Uterus (tissue), 4 donors: ENCODE measurements at places on chromosomes 7 and 10.

DNA sequence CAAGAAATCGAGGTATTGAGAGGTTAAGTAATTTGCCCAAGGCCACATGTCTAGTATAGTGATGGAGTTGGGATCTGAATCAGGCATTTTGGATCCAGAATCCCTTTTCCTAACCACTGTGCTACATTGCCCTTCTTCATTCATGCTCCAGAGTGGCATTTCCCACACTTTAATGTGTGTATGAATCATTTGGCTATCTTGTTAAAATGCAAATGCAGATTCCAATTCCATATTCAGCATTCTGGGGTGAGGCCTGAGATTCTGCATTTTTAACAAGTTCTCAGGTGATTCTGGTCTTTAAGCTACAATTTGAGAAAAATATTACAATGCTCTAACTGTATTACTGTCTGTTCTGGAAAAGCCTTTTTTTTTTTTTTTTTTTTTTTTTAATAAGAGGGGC is 631.3 kb downstream of the PHTF2 start:
- DNase-seq, result no peak

DNA sequence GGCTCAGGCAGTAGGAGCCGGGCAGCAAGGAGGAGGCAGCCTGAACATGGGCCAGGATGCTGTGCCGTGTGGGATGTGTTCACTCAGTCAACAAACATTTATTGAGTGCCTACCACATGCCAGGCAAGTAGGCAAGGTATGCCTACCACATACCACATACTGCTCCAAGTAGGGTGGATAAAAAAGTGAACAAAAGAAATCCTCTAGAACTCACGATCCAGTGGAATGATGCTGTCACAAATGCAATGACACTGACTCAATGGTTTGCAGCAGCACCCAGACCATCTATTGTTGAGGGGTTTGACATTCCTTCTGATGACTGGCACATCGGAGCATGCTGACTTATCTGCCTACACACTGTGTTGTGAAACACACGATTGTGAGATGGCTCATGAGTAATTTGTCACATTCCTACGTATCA is 413.5 kb downstream of the NRG3 start:
- no peak for DNase-seq

DNA sequence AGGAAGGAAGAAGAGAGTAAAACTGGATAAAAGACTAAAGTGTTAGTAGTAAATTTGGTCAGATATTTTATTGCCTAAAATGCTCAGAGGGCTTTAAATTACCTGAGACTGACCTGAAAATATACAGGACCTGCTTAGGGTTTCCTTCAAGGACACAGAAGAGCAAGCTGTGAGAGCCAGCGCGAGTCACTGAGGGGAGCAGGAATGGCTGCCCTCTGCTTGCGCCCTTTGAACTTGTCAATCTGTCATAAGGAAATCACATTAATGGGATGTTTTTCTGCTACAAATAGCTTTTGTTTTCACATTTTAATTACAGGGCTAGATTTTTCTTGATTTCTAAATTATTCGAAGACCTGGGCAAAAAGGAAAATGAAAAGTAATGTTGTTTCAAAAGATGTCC is 26.9 kb downstream of the DNAJB9 start:
- DNase-seq, result no peak

- DNase-seq, result no peak
Measured at GRCh38 chr7:75995996-75996395, 1.6 kb upstream of the TMEM120A start.

GRCh38 chr10:71835671-71836595 is 15.1 kb downstream of the PSAP start:
- peak; percentile 71 for DNase-seq

- no peak for DNase-seq
Measured at GRCh38 chr7:92766461-92767003, 69.8 kb downstream of the CDK6 start.

DNA sequence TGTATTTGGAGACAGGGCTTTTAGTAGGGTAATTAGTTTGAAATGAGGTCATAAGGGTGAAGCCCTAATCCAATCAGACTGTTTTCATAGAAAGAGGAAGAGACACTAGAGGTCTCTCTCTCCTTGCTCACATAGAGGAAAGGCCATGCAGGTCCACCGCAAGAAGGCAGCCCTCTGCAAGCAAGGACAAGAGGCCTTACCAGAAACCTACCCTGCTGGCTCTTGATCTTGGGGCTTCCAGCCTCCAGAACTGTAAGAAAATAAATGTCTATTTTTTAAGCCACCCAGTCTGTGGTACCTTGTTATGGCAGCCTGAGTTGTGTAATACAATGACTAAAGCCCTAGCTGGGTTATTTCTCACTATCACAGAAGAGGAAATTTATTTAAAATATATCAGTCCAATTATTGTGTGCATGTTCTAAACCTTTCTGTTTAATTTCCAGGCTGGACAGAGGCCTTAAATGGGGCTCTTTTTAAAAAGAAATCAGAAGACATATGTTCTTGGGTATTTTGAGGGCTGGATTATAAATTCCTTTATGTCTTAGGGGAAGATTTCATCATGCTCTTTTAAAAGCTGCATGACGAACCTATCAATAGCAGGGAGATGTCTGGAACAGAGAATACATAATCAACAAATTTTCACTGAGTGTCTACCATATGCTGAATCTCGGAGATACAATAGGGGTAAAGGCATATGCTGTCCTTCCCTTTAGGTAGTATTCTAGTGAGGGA is 12.9 kb upstream of the TMEM26 start:
- DNase-seq, result no peak

- DNase-seq, result no peak
Measured at GRCh38 chr10:133384071-133384470, 5.0 kb downstream of the PAOX start.

DNA sequence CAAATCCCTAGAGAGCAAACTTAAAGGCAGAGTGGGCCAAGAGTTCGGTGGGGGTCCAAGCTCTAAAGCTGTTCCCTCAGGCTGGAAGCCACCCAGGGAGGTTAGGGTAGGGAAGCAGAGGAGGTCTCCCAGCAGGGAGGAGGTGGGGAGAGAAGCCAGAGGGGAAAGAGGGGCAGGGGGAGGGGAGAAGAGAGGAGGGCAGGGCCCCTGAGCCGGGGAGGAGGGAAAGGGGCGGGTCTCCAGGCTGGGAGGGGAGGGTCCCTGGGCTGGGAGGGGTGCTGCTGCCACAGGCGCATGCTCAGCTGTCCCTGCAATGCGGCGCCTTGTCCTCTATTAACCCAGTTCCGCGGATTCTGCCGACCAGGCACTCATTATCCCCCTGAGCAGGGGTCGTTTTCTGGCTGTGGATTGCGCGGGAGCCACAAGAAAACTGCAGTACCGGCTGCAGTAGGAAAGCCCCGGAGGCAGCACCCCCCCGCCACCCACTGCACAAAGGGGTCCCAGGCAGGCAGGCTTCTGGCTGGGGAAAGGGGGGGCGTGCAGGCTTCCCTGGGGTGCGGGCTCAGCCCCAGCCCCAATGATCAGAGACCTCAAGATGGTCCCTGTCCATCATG is 49.3 kb downstream of the CAMK2B start:
- no peak for DNase-seq

DNA sequence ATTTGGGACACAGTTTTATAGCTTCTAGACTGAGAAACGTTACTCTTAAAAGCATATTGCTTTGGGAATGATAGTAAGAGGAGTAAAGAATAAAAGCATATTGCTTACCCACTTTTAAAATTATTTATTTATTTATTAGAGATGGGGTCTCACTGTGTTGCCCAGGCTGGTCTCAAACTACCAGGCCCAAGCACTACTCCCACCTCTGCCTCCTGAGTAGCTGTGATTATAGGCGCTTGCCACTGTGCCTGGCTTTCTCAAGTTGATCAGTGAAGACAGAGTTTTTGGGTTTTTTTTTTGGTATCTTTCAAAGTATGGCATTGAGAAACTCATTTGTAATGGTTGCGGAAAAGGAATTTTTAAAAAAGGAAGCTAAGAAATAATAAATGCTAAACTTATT is 68.0 kb downstream of the AHCYL2 start:
- no peak for DNase-seq

GRCh38 chr7:135620980-135621850 is 41.1 kb upstream of the STMP1 start:
- DNase-seq, result peak; percentile 61

- DNase-seq, result no peak
Measured at GRCh38 chr7:36760856-36761762, 36.8 kb upstream of the AOAH start.

GRCh38 chr10:75195035-75195763 is 15.4 kb upstream of the VDAC2 start:
- no peak for DNase-seq

GRCh38 chr7:101898106-101898505 is 80.7 kb downstream of the CUX1 start:
- DNase-seq, result no peak

GRCh38 chr7:77735457-77735856 is 39.2 kb downstream of the RSBN1L start:
- DNase-seq, result no peak

- peak; percentile 66 for DNase-seq
Measured at GRCh38 chr10:75860009-75860408, 428.6 kb downstream of the LRMDA start.

DNA sequence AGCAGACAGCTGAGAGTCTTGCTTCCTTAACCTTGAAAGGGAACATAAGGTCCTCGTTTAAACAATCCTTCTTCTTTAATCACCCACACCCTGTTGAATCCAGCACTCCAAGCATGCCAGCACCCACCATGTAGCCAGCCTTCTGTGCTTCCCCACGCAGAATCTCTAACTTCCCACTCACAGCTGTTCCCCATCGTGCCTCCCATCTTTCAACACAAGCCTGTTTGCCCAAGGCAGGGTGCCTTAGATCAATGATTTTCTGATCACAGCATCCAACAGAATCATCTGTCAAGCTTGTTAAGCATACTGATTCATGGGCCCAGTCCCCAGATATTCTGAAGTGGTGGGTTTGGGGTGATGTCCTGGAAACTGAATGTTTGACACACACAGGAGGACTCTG is 530.8 kb downstream of the SH2D4B start:
- no peak for DNase-seq

DNA sequence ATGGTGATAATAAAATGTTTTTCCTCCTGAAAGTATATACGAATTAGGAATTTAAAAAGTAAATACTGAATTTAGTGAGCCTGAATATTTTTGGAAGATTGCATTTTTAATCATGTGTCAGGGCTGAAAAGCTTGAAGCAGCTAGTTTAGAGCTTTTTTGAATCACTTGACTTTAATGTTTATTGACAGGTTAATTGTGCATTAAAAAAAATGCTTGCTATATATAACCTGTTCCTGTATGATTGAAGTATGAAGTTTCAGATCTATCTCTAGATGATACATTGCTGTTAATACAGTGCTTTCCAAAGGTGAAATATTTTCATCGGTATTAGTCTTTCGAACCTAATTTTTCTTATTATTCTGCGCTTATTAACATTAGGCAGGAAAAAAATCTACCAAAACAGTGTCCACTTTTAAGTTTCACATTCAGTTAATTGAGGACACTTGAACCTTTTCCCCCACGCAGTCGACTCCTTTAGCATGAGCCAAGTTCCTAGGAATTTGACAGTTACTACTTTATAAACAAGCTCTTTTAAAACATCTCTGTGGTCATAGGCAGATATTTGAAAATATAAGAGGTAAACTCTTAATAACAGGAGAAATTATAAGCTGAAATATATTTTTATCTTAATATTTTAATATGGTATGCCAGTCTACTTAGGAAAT is 187.1 kb downstream of the MLLT10 start:
- no peak for DNase-seq

- no peak for DNase-seq
Measured at GRCh38 chr7:32513210-32513609, 17.9 kb downstream of the AVL9 start.

- DNase-seq, result no peak
Measured at GRCh38 chr7:129013048-129013724, 41.7 kb downstream of the TNPO3 start.

DNA sequence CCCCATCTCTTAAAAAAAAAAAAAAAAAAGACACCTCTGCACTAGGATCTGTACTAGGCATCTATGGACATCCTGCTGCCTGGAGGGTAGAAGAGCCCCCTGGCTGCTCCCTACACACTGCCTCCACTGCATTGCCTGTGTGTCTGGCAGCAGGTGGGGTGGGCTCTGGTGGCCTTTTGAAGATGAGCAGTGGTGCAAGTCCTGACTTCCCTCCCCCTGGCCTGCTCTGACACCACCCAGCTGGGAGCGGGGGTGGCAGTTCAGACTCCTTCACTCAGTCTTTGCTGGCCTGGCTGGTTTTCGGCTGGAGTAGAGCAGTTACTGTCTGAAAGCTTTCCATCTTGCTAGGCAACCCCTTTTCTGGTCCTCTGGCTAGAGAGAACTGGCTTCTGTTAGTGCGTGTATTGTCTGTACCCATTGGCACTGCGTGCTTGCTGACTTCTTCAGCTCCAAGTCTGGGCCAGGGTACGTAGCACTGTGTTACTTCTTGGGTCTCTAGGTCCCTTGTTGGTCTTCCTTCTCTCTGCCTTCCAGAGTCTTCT is 17.6 kb downstream of the C10orf62 start:
- DNase-seq, result no peak

GRCh38 chr7:33192695-33193291 is 63.4 kb downstream of the BBS9 start:
- DNase-seq, result no peak

GRCh38 chr10:93165367-93165766 is 91.7 kb downstream of the CYP26A1 start:
- DNase-seq, result no peak

GRCh38 chr10:132540456-132540855 is 2.9 kb downstream of the INPP5A start:
- DNase-seq, result peak; percentile 53

- DNase-seq, result no peak
Measured at GRCh38 chr10:119139464-119140067, 25.9 kb downstream of the SFXN4 start.

- no peak for DNase-seq
Measured at GRCh38 chr7:101134399-101134980, 7.6 kb downstream of the SERPINE1 start.

GRCh38 chr7:36583318-36583717 is 141.0 kb downstream of the AOAH start:
- no peak for DNase-seq

DNA sequence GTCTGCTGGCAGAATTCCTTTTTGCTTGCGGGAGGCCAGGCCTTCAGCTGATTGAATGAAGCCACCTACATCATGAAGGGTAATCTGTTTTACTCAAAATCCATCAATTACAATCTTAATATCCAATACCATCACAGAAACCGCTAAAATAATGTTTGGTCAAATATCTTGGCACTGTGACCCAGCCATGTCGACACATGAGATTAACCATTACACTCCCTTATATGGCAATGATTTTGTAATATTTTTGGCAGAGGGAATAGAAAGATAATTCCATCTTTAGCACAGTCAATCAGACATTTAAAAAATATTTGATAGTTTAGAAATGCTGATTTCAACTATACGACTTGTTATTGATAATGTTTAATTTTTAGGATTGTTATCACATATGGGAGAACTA is 36.5 kb upstream of the SLC39A12 start:
- DNase-seq, result no peak
